Activated CD4-positive, alpha-beta memory T cell treated with anti-CD3 and anti-CD28 coated beads for 36 hours (primary cell): ENCODE measurements at places on chromosomes 4 and X.
A peak's percentile ranks its signal among the peaks of the same experiment; 100 is the strongest.

DNA sequence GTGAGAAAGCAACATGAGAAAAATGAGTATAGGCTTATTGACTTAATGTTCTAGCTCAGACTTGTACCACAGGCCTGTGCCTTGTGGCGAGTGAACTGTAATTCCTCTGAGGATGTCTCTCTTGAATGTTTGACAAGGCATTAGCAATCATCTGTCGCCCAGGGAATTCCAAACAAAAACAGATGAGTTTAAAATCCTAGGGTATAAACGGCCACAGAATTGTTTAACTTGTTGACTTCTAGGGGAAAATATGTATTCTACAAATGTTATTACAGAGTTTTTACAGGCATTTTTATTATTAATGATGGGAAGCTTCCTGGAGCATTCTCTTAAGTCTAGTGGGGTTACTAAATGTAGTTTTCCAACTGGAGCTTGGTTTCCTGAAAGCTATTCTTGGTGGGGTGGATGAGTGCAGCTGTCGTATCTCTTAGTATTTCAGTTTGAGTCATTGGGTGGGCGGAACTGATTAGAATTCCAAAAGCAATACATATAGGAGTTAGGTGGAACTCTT, 40.6 kb downstream of the ARHGAP10 start:
- DNase-seq, result no peak

- no peak for DNase-seq
These were observed 9.8 kb upstream of the TAB3 start for GRCh38 chrX:30898886-30899285.

DNA sequence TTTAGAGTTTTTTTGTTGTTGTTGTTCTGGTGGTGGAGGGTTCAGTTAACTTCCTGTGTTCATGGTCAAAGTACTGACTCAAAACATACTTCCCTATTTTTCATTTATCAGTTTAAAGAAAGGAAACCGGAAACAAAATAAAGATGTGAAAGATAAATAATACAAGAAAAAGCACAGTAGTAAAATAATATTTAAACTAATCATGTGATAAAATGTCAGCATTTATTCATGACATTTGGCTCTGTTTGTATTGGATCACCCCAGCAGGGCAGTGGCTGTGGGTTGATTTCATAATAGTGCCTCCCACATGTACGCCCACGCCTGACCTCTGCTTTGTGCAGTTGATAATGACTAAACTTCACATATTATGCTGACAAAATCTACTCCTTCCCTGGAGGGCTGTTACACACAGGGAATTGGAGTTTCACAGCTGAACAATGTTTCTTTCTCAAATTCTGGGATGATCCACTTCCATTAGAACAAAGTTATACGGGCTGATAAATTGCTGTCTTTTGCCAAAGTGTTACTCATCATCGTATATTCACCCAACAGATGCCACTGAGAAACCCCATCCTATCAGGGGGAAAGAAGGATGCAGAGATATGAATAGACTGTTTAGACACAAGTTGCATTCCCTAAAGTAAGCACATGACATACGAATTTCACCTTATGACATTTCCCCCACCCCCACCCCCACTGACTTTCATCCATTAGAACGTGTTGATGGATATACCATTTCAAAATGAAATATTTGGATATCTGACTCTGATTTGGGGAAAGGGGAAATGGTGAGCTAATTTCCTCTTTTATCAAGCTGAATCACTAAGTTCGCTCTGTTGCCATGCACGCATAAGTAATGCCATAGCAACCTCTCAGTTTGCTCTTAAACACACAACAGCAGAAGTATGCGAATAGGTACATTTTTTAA, 48.3 kb downstream of the AMELX start:
- no peak for DNase-seq

DNA sequence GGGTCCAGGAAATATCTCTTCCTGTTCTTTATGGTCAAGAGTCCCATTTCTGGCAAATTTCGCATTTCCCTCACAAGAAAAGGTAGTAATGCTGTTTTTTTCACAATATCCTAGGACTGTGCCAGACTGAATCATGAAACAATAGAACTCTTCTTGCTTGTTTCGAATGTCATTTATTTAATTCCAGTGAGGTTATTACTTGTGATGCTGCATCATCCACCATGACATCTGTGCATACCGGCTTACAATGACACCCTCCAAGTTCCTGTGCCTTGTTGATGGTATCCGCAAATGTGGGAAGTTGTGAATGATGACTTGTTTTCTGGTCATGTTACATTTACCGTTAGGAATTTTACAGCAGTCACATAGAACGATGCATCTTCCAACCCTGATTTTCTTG, 42.9 kb upstream of the SPRY1 start:
- DNase-seq, result no peak

GRCh38 chrX:50002067-50002714, 79.8 kb downstream of the CLCN5 start:
- DNase-seq, result no peak

GRCh38 chr4:142009751-142010150, 373.4 kb downstream of the IL15 start:
- no peak for DNase-seq

DNA sequence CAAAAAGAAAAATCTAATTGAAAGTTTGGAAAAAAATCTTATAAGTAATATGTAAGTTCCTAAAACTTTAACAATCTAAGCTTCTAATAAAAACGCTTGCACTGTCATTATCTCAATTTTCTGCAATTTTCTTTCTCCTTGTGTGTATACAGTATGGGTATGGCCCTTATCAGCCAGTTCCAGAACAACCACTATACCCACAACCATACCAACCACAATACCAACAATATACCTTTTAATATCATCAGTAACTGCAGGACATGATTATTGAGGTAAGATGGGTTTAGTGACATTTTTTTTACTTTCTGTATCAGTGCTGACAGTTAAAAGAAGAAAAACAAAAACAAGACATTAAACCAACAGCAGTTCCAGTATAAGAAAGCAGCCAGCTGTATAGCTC, 4.9 kb downstream of the STATH start:
- no peak for DNase-seq

DNA sequence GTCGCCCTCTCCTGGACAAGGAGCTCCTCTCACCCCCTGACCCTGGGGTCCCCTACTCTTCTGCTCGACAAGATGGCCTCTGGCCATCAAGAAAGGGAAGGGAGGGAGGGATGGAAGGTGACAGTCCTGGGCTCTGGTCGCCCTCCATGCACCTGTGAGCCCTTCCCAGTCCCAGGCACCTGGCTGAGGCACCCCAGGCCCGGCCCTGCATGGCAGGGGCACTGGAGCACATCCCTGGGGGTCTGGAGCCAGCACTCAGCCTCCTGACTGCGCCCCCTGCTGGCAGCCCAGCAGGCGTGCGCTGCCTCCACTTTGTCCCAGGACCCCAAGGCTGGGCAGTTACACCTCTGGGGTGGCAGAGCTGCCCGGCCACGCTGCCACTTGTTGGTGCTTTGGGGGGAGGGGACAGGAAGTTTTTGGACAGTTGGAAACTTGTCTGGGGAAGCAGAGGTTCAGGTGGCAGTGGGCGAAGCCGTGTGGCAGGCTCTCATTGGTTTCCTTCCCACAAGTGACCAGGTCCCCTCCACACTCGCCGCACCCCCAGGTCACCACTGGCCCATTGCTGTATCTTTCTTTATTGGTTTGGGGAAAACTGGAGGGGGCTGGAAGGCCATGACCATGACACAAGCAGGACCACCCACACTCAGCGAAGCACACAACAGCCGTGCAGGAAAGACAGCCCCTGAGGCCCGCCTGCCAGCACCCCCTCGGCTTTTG, 4.3 kb downstream of the PNCK start:
- DNase-seq, result peak; percentile 43

- DNase-seq, result no peak
These were observed 24.2 kb upstream of the VSIG1 start for GRCh38 chrX:108020631-108021030.

DNA sequence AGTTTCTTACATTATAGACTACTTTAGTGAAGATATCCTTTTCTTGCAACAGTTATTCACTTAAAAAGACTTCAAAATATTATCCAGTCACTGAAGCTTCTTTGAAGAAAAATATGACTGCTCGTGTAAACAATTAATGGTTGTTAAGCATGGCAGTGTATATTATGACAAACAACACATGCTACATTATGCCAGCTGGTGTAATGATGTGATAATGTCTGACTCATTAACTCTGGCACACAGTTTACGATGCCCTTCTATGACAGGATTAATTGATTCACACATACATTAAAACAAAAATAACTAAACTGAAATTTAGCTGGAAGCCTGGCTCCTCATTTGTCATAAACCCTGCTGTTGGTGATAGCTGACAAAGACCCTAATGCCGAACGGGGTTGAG, 22.4 kb downstream of the GK2 start:
- no peak for DNase-seq

GRCh38 chr4:7530082-7530481, 95.4 kb upstream of the PSAPL1 start:
- DNase-seq, result no peak

GRCh38 chr4:84862064-84862463, 104.4 kb downstream of the WDFY3 start:
- DNase-seq, result no peak

DNA sequence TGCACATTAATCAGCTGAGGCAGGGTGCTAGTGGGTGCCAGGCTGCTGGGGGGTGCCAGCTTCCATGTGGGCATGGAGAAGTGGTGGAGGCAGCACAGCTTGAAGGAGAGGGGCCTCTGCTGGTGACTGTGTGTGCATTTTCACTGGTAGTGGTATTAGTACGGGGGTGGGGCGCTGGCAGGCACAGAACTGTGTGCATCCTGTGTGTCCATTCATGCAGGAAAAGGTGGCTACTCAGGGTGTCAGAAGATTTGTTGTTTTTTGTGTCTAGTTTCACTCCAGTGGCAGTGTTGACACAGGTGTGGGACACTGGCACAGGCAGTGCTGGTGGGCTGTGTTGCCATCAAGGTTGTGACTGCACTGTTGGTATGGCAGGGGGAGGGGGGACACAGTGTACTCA, 1303.6 kb downstream of the FAM133A start:
- no peak for DNase-seq

DNA sequence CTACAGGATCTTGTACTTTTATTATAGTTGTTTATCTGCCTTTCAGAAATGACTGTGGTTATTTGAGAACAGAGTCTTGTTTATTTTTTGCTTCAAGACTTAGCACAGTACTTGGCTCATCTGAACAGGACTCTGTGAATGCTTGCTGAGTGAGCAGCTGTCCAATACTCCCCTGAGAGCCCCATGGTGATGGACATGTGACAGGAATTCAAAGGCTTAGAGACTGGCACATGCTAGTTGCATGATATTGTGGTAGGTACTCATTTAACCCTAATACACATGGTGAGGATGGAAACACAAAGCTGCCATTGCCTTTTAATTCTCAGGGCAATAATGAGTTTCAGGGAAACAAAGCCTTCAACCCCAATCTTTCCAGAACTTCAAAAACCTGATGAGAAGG, 97.3 kb downstream of the GEMIN8 start:
- DNase-seq, result no peak

GRCh38 chr4:75135068-75135825, 202.3 kb downstream of the PARM1 start:
- no peak for DNase-seq

DNA sequence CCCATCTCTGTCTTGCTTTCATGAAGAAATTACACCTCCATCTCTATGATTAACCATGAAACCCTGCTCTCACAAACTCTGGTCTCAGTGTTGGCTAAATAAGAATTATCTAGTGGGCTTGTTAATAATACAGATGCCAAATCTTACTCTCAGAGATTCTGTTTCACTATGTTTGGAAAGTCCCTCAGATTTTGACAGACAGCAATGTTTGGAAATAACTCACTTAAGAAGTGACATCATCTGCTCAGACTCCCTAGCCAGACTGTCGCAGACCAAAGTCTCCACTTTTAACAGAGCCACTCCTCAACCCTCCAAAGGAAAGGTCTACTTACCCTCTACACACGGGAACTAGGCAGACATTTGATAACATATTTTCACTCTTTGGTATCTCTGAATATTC, 328.5 kb upstream of the FGF16 start:
- DNase-seq, result no peak

- no peak for DNase-seq
These were observed 113.8 kb downstream of the PCDH19 start for GRCh38 chrX:100296183-100296753.

DNA sequence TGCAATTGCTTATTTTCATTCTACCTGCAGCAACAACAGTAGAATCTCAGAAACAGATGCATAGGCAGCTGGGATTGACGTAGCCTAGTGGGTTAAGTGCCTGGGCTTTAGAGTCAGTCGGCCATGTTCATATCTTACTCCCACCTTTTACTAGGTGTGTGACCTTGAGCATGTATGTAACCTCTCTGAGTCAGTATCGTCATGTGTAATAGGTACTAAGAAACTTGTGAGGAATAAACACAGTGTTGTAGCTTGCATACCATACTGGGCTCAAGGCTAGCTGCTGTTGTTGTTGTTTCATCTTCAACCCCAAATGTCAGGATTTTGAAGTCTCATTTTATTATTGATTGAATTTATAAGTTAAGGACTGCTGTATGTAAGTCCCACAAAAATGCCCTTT, 14.2 kb downstream of the RAB9A start:
- DNase-seq, result no peak

GRCh38 chrX:9522378-9523155, 57.7 kb downstream of the TBL1X start:
- DNase-seq, result no peak

GRCh38 chr4:24980064-24980690, 50.6 kb downstream of the LGI2 start:
- DNase-seq, result peak; percentile 61

GRCh38 chr4:42917296-42917695, 24.8 kb downstream of the GRXCR1 start:
- DNase-seq, result no peak

GRCh38 chrX:132090403-132091159, 37.2 kb downstream of the FRMD7 start:
- peak; percentile 16 for DNase-seq

- DNase-seq, result no peak
These were observed 9.8 kb downstream of the PWWP3B start for GRCh38 chrX:106177982-106178321.

DNA sequence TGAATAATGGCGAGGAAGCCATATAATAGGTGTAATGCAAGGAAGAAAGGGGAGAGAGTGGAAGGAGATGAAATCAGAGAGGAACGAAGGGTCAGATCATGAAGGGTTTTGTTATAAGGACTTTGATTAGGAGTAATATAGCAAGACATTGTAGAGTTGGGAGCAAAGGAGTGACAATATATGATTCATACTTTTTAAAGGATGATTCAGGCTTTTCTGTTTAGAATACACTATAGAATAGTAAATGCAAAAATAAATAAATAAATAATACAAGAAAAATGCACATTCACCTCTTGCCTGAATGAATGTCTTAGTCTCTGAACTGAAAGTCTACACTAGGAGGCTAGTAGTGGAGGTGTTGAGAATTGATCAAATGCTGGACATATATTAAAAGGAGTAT, 1524.4 kb upstream of the AGA start:
- DNase-seq, result no peak

DNA sequence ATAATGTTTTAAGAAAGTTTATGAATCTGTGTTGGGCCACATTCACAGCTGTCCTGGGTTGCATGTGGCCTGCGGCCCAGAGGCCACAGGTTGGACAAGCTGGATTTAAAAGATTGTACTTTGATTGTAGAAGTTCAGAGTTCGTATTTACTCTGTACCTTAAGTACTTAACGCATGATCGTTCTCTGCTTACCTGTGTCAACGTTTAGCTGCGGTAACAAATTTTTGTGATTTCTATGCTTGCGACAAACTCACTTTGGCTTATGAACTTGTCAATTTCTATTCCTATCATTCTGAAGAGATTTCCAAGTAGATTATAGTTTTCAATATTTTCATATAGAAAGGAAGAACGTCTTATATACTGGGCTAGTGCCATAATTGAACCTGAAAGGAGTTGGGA, 285.6 kb downstream of the TENM3 start:
- no peak for DNase-seq

- DNase-seq, result no peak
These were observed 187.0 kb upstream of the S100G start for GRCh38 chrX:16462912-16463311.
